ENCODE measurements at places on chromosomes 5 and 9.

- DNase-seq, result no peak
These were observed 139.1 kb downstream of the COX7C start for GRCh38 chr5:86756839-86757238.

DNA sequence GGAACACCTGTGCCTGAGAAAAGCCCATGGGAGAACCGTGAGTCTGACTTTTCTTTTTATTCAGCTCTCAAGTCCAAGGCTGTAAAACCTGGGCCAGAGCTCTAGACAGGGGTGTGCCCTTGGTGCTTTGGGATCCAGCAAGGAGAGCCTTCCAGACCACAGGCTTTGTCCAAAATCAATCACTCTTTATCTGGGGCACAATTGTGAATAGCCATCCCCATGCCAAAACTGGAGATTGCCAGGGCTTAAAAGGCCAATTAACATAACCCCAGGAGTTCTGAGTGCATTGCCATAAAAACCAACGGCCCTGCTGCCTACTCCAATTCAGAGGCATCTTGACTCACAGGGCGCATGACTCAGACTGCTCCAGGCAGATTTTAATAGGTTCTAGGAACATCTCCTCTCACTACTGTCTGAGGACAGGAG lies 391.8 kb downstream of the ARHGEF28 start:
- no peak for DNase-seq

- DNase-seq, result no peak
These were observed 45.8 kb downstream of the OSMR start for GRCh38 chr5:38891563-38891962.

DNA sequence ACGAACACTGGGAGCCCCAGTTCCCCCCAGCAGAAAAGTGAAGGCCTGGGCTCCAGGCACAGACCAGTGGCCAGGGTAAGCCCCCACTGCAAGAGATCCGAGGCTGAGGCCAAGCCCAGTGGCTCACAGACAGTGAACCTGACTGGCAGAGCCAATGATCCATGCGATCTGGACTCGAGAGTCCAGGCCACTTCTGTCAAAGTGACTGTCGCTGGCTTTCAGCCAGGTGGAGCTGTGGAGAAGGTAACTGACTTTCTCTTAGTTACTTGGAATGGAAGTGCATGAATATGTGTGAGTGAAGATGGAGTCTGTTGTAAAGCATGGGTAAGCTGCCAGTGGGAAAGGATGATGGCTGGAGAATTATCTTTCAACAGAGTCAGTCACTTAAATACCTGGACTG lies 99.7 kb downstream of the GOLPH3 start:
- no peak for DNase-seq

GRCh38 chr9:3151672-3152576 lies 308.0 kb upstream of the PUM3 start:
- no peak for DNase-seq

- DNase-seq, result no peak
These were observed 86.9 kb upstream of the PITX1 start for GRCh38 chr5:135120951-135121350.

DNA sequence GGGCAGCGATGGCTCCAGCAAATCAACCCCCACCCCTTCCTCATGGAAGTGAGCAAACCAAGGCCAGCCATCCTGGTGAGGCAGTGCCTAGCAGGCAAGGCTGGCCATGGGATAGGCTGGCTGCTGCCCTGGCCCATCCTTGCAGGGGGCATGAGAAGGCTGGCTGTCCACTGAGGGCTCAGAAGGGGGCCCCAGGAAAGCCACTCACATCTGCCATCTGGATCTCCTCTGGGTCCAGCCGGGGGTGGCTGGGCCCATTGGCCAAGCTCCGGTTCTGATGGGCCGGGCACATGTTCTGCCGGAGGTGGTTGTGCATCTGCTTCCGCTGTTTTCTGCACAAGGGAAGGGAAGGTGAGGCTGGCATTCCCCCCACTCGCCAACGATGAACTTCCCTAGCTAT lies 57.1 kb downstream of the PSD2 start:
- DNase-seq, result no peak

DNA sequence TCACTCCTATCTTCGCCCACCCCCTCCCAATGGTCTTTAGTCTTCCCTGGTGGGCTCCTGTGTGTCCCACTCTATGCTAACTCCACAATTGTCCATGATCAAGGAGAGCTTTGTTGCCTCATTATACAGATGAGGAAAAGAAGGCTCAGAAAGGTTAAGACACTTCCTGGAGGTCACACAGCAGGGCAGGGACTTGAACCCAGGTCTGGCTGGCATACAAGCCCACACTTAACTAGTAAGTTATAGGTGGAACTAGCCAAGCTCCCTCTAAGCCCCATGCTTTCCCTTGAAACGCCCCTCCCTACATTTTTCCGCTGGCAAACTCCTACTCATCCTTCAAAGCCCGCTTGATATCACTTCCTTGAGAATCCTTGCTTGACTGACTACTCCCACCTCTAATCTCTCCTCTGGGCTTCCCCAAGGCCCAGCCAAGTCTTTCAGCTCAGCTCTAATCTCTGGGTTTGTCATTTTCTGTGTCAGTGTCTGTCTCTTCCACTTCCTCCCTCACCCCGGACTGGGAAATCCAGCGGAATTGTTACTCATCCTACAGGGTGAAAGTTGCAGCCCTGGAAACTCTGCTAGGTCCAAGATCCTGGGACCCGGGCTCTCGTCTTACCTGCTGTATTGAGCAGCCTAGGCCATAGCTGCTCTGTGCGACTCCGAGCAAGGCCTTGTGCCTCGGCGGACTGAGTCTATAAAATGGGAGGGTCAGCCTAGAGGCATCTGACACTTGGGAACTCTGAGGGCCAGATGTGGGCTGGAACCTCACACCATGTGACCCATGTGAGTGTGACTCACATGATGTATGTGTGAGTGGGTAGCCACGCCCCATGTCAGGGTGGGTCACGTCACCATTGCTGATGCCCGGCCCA lies 144.5 kb downstream of the GAPVD1 start:
- DNase-seq, result no peak

DNA sequence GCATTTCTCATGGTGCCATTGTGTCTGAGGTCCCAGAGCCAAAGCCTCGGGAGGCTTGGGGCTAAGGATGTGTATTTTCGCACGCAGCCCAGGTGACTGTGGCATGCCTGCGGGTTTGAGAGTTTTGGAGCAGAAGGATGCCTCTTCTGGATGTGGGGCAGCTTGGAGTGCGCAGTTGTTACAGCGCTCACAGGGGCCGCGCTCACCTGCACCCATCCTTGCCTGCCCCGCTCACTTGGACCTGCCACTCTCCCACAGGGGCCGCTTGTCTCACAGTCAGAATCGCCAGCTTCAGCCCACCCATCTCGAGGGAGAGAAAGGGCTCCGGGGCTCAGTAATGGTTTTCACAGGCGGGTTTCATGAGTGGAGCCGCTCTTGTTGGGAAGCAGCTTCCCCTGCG lies 132.9 kb downstream of the MVB12B start:
- no peak for DNase-seq

- no peak for DNase-seq
These were observed 49.4 kb downstream of the SMC2 start for GRCh38 chr9:104143550-104143910.

GRCh38 chr9:3873818-3874217 lies 348.0 kb upstream of the RFX3 start:
- no peak for DNase-seq

- no peak for DNase-seq
These were observed 56.2 kb downstream of the FOCAD start for GRCh38 chr9:20740304-20740703.

GRCh38 chr9:106321394-106322180 lies 541.4 kb upstream of the ZNF462 start:
- no peak for DNase-seq

- peak; percentile 6 for DNase-seq
These were observed 53.1 kb downstream of the COL5A1 start for GRCh38 chr9:134694714-134695113.

- no peak for DNase-seq
These were observed 223.5 kb downstream of the SH3GL2 start for GRCh38 chr9:17802249-17802857.

DNA sequence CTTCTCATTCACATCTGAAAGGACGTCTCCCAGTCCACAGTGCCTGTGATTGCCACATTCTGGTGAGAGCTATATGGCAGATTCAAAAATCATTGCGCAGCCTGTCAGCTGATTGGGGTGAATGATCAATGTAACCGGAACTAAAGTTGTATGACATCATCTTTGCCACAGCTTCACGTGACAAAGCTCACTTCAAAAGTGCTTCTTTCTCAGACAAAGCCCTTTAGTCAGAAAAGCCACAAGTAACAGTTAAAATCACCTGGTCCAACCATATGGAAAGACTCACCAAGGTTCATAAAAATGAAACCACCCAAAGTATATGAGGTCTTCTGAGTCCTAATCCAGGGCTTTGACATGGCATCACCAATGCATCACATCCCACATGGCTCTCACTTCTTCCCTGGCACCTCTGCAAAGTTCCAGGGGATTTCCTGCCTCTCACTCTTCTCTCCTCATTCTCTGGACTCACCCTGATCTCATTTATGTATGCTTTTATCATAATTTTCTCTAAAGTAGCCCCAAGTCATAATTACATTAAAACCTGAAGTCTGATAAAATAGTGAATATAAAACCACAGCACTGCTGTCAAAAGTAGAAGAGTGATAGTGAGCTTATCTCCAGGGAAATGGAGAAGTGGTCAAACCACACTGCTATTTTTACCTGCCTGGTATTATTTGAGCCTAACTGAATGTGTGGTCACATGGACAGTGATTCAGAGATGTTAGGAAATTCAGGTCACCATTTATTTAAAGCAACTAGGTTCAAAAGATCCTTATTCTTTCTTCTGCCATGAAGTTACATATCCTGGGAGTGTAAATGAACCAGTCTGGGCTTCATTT lies 193.1 kb upstream of the PTGER4 start:
- no peak for DNase-seq

DNA sequence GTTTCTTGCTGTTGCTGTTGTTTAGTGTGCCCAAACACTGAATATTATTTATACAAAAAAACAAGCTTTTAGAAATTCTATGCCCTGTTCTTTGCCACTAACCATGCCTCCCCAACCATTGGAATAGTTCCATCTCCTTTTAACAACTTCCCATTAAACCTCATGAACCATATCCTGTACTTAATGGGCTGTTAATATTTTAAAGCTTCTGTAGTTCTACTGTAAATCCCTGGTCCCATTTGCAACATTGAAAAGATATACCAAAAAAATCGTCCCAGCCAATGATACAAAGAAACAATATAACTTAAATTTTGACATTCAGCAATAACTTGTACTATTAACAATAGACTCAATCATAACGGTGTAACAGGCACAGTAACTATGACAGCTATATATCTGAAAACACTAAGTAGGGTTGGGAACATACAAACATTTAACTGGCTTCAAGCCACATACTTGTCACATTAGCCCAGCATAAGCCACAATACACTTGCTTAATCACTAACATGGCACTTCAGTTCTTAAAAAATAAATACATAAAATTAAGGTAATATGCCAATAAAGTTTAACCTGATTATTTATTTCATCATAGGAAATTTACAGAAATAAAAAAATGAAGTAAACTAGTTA lies 86.1 kb downstream of the ADAMTS6 start:
- DNase-seq, result no peak

DNA sequence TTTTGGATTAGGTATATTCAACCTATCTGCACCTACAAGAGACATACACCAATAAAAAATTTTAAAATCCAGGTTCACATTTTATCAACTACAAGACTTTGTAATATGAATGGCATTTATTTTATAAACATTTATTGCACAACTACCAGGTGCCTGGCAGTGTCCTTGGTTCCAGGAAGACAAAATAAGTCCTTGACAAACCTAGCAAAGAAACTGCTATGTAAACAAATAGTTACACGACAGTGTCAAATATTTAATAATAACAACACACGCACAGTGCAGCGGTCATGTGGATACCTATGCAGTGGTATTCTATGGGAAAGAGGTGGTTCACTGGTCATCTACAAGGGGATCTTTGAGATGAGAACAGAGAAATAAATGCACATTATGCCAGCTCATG lies 120.7 kb downstream of the MYO10 start:
- no peak for DNase-seq

GRCh38 chr5:112024769-112025168 lies 267.8 kb upstream of the NREP start:
- no peak for DNase-seq

DNA sequence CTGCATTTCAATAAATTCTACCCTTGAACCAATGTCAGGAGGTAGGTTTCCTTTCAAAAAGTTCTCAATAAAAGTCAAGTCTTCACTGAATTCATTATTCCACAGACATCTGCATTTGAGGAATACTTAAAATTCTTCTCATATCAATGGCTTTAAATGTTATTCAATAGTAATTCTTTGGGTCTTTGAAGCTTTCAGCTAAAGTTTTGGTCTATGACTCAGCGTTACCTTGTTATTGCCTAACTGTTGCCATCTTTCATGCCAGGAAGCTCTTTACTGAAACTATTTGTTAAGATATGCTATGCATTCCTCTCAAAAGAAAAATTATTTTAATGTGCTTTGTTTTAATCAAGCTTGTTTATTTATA lies 170.5 kb downstream of the NNT start:
- DNase-seq, result no peak

DNA sequence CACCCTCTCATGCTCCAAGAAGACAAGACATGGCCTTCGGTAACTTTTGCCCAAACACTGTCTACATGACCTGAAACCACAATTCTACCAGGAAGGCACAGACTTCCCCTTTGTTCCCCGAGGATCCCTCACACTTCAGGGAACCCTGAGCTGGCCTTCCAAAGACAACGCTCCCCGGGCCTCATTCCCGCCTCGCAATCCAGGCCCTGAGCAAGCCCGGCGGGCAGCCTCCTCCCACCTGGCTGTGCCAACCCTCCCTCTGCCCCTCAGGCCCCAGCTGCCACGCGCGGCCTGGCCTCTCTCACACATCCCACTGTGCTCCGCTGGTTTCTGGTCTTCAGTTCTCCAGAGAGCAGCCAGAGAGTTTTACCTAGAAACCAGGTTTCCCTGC lies 7.3 kb downstream of the QSOX2 start:
- no peak for DNase-seq

DNA sequence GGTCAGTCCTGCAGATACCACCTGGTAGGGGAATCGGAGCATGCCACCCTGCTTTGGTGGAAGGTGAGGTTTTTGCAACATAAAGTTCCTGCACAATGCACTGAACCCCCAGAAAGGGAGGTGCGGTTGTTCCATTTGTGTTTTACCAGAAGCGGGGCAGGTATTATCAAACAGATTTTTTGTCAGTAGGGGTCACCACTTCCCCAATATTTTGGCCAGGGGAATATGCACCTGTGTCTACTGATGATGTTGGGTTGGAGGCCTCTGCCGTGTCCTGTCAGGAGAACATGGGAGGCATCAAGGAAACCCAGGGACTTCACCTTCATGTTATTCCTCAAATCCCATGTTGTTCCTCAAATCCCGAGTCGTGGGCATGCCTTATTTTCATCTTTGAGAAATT lies 438.7 kb downstream of the NTRK2 start:
- DNase-seq, result no peak
